Mesothelial cell of epicardium (in vitro differentiated cells): ENCODE measurements at places on chromosomes 5 and 9.

DNA sequence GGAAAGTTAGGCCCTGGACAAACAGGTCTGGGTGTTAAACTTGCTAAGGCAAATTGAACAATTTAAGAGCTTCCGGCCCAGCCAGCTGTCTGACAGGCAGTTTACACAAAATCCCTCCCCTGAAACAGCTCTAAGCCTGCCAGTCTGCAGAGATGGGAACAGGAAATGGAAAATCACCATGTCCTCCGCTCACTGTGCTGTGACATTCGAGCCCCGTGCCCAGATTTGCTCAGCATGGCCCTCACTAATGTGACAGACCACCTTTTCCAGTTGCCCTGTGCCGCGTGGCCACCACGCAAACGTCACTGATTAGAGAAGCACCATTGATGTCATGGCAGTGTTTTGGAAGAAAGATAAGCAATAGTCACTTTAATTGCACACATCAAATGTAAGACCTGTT is 41.0 kb downstream of the CCNJL start:
- DNase-seq: no peak

DNA sequence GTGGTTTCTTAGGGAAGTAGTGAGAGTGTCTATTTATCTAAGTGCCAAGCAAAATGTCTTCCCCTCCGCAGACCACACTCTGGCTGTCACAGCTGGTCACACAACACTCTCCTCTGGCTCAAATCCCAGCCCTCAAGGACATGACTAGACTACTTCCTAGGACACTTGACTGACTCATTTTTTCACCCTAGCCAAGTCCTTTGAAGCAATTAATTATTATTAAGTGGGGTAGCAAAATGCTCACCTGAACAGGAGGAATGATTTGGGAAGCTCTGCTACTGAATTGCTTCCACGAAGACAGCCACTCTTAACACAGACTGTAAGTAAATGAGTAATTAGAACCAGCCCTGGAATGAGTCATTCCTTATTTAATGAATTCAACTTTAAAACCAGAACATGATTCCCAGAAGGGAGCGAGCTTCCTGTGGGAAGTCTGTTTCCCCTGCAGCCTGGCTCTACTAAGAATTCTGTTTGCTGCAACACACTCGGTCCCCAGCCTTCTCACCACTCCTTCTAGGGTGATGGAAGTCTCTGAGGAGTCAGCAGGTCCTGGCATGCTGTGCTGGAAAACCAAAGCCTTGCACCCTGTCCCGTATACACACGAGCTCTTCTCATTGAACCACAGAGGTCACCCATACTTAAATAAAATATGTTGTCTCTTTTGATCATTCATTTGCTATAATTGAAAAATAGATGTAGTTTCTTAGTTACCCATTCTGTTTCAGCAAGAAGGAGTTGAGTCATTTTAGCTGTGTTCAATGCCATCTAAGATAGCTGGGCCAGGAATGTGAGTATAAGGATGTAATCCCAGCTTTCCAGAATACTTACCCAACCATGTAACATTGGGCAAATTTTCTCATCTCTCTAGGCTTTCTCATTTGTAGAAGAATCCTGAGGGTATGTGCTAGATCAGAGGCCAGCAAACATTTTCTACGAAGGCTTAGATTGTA is 218.6 kb upstream of the RASEF start:
- DNase-seq: no peak

GRCh38 chr9:88664773-88665172 is 129.8 kb downstream of the NXNL2 start:
- no peak for DNase-seq

DNA sequence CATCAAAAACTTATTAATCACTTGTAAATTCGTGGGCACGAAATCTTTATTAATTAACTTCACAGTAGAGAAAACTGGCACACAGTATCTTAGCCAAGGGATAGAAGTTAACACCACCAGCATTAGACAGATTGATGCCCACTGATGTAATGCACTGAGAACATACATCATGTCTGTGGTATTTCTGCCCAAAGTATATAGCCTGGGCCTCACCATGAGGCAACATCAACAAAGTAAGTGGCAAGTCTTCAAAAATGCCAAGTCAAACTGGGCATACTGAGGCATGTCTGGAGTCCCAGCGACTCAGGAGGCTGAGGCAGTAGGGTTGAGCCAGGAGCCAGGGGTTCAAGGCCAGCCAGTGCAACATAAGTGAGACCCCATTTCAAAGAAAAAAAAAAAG is 79.5 kb downstream of the GLIS3 start:
- DNase-seq: no peak

DNA sequence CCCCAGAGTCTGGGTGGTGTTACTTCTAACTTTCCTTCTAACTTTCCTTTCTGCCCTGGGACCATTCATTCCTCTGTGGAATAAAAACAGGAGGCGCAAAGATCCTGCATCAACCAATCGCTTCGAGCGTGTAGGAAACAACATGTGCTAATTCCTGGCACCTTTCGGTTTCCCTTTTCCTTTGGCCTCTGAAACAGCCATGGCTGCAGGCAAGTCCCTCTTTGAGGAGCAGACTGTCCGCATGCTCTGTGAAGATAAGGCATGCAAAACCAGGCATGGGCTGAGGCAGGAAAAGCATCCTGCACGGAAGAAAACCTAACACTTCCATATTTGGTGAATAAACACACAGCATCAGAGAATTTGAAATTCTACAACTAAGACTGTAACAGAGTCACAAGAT is 128.3 kb downstream of the HSD17B3 start:
- no peak for DNase-seq

GRCh38 chr5:94181895-94182294 is 436.5 kb downstream of the KIAA0825 start:
- DNase-seq: no peak

- no peak for DNase-seq
Measured at GRCh38 chr9:21110708-21111576, 30.7 kb downstream of the IFNW1 start.

DNA sequence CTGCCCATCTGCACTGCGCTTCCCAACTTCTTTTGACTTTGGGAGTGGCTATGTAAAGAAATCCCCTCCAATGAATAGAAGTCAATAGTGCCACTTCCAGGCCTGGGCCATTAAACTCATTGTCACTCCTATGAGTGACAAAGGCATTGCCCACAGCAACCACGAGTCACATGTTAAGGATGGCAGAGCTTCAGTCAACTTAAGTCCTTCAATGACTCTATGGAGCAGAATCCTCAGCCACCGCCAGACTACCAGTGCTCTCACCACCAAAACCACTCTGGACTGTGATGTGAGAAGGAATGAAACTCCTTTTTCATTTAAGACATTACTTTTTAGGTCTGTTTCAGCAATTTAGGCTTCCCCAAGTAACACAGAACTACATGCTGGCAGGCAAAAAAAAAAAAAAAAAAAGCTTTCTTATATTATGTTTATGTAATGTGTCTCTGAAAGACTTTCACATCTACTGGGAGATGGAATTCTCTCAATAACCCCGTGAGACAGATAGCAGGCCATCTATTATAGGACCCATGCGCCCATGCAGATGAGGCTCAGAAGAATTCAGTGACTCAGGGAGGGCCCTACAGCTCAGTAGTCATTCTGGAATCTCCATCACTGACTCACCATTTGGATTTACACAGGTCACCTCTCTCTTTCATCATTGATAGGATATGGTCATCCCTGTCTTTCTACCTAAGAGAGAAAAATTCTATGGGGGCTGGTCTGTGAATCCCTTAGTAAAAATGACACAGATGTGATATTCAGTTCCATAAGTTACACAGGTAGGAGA is 180.5 kb downstream of the CEMIP2 start:
- DNase-seq: no peak

- DNase-seq: no peak
Measured at GRCh38 chr5:178206166-178207101, 2.1 kb downstream of the HNRNPAB start.

GRCh38 chr5:125326150-125326510 is 579.7 kb upstream of the ZNF608 start:
- DNase-seq: no peak
